ENCODE measurements at places on chromosomes 4 and X.

- no peak for DNase-seq
Measured at GRCh38 chr4:5724377-5724776, 13.4 kb downstream of the EVC start.

DNA sequence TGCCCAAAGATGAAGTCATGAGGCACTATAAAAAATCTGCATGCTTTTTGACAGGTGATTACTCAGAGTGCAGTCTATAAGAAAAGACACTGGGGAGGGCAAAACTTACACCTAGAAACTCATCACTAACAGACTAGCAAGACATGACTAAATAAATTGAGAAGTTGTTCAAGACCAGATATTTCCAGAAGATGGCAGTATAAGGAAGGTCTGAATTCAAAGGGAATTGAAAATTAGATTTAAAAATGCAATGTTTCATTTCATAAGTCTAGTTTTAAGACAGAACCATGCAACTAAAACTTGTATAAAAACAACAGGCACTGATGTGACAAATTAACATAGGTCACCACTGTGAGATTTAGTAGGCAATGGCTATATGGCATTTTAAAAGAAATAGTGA lies 232.5 kb upstream of the POF1B start:
- peak; percentile 0 for DNase-seq

DNA sequence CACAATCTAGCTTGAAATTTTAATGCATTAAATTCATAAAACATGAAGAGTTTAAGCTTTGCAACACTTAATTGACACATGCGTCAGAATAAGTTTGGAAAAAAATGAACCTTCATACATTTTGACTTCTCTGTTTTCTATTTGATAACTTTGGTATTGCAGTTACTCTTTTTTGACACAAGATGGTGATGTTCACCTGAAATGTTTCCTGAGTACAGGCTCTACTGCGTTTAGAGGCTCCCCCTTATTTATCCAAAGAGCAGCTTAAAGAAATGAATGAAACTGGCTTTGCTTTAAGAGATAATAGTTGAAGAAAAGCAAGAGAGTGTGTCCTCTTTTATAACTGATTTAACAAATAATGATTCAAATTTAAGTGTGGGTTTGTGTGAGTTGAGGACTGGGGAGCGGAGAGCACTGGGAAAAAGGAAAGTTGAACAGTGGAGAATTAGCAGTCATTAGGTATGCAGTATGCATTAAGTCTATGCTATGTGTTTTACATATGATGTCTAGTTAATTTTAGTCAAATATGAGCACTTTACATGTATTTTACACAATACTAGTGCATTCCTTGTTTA lies 180.6 kb upstream of the NUDT6 start:
- DNase-seq = peak; percentile 62

DNA sequence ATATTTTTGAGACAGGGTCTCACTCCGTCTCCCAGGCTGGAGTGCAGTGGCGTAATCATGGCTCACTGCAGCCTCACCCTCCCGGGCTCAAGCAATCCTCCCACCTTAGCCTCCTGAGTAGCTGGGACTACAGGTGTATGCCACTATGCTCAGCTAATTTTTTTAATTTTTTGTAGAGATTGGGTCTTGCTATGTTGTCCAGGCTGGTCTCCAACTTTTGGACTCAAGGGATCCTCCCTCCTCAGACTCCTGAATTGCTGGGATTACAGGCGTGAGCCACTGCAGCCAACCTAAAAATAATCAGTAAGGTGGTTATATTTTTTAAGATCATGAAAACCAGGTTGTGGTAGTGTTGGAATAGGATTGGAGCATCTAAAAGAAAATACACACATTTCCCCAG lies 38.1 kb downstream of the TMEM156 start:
- DNase-seq = no peak

- no peak for DNase-seq
Measured at GRCh38 chrX:32137525-32137924, 1065.7 kb upstream of the FTHL17 start.

GRCh38 chr4:92952426-92952825 lies 648.7 kb downstream of the GRID2 start:
- no peak for DNase-seq

- DNase-seq = peak; percentile 16
Measured at GRCh38 chrX:120308959-120309872, 2.0 kb downstream of the TMEM255A start.

DNA sequence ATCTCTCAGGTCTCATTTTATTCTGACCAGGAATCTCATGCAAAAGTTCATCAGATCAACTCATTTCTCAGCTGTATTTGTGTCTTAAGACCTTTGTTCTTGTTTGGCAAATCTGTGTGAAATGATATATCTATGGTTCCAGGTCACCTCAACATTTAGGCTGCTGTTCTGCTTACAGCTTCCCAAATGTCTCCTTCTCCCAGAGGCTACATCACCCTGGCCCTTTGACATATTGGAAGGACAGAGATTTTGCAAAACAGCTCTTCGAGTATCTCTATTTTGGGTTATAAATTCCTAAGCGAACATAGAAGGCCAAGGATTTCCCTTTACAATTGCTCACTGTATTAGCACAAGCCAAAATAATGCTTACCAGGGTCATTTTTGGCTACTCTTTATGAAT lies 57.5 kb upstream of the GIMD1 start:
- no peak for DNase-seq

GRCh38 chr4:122920473-122920872 lies 1.9 kb downstream of the NUDT6 start:
- no peak for DNase-seq

GRCh38 chr4:6941796-6942195 lies 32.2 kb downstream of the TBC1D14 start:
- no peak for DNase-seq

- no peak for DNase-seq
Measured at GRCh38 chr4:48210966-48211328, 58.7 kb downstream of the TEC start.

- DNase-seq = no peak
Measured at GRCh38 chr4:26459756-26460530, 30.3 kb downstream of the CCKAR start.

Measured in cerebellar cortex (tissue), 1 donor.